IPS DF 6.9 (cell line): ENCODE measurements at places on chromosomes 7 and 10.

- no peak overlapping the region for H3K4me3 ChIP-seq
- DNase-seq, result no peak
- no peaks in the 10 kb centered on the region for H3K4me1 ChIP-seq
Measured at GRCh38 chr7:43782768-43783555, 24.5 kb downstream of the BLVRA start.

- no peaks in the 10 kb centered on the region for H3K27me3 ChIP-seq
- H3K36me3 ChIP-seq, result no peaks in the 10 kb centered on the region
- no peak overlapping the region for H3K27ac ChIP-seq
- DNase-seq, result no peak
Measured at GRCh38 chr7:93375603-93376002, 143.4 kb downstream of the VPS50 start.

DNA sequence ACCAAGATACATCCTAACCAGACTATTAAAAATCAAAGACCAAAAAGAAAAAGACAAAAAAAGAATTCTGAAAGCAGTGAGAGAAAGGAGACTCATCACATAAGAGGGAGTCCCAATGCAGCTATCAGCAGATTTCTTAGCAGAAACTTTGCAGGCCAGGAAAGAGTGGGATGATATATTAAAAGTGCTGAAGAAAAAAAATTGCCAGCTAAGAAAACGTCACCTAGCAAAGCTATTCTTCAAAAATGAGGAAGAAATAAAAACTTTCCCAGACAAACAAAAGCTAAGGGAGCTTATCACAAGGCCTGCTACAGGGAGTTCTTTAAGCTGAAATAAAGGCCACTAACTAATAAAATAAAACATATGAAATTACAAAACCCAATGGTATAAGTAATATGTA, 40.5 kb upstream of the CDK6 start:
- H3K4me3 ChIP-seq, result no peak overlapping the region
- no peak for DNase-seq
- no peaks in the 10 kb centered on the region for H3K4me1 ChIP-seq
- no peaks in the 10 kb centered on the region for H3K27me3 ChIP-seq

DNA sequence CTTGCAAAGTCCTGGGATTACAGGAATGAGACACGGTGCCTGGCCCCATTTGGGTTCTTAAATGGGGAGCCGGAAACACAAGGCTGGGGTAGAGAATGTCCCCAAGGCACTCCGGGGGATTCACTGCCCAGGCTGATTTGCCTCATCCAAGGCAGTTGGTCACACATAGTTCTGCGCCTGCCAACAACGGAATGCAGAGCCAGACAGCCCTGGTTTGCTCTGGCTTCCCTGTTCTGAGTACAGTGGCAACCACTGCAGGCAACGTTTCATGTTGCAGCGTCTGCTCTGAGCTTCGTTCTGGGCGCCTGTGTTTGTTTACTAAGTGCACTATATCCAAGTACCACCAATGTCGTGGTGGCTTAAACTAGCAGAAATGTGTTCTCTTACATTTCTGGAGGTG, 61.7 kb upstream of the C1QL3 start:
- no peaks in the 10 kb centered on the region for H3K4me1 ChIP-seq
- H3K36me3 ChIP-seq, result no peaks in the 10 kb centered on the region
- no peak for DNase-seq
- no peak overlapping the region for H3K27ac ChIP-seq

DNA sequence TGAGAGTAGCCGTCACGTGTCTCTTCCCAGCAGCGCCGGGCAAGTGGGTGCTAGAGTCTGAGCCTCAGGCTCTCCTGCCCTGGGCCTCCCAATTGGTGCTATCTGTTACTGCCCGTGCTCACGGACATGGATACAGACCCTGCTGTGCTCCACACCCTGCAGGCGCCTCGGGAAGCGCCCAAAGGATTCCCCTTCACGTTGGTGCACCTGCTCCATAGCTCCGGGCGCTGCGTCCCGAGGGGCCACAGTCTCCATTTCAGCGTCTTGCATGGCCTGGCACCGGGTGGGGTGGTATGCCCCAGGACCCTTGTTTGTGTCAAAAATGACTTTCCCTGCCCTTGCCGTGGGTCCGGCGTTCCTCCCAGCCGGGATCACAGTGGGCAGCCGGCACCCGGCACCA, 13.8 kb upstream of the ZNF212 start:
- H3K27me3 ChIP-seq, result no peaks in the 10 kb centered on the region
- H3K4me3 ChIP-seq, result no peak overlapping the region
- peaks cover 9% of the 10 kb centered on the region for H3K36me3 ChIP-seq
- DNase-seq, result no peak
- no peaks in the 10 kb centered on the region for H3K4me1 ChIP-seq

GRCh38 chr10:68109331-68109730, at the start of gene MYPN:
Gene MYPN (plus strand): TSS chr10:68109488. CDS start chr10:68121439, 11,951 bp downstream.
- no peak within 1 kb of the TSS for H3K4me3 ChIP-seq
- no peaks in the 10 kb centered on the region for H3K27me3 ChIP-seq
- H3K27ac ChIP-seq, result no peak within 1 kb of the TSS
- no peaks in the 10 kb centered on the region for H3K4me1 ChIP-seq

DNA sequence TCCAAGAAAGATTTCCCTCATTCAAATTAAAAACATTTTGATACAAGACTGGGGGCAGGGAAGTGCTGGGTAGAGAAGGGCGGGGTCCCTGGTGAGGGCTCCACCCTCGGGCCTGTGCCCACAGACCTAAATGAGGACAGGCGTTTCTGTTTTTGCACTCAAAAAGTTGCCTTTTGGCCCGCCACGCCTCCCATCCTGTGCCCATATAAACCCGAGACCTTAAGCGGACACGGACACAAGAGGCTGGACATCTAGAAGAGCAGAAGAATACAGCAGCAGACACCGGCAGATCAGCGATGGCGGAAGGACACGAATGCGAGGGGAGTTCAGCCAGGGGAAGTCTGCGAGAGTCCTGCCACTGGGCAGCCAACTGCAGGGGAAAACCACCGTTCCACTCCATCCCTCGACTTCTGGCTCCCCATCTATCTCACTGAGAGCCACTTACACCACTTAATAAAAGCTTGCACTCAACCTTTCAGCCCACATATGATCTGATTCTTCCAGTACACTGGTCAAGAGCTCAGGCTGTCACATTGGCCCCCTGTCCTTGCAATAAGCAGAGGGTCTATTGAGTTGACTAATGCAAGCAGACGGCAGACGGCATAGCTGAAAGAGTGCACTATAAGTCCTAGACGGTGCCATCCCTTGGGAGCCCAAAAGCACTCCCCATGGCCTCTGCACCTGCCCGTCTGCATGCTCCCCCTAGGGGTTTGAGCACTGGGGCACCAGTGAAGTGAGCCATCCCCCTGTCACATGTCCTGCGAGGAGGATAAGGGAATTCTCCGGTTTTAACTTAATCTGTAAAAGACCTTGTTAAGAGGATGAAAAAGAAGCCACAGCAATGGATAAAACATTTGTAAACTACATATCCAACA, 181.8 kb upstream of the PRSS1 start:
- no peak overlapping the region for H3K27ac ChIP-seq
- no peak for DNase-seq
- no peaks in the 10 kb centered on the region for H3K27me3 ChIP-seq
- H3K4me1 ChIP-seq, result no peaks in the 10 kb centered on the region
- H3K4me3 ChIP-seq, result no peak overlapping the region

- no peaks in the 10 kb centered on the region for H3K27me3 ChIP-seq
- no peak for DNase-seq
- H3K4me3 ChIP-seq, result no peak overlapping the region
- H3K4me1 ChIP-seq, result peaks cover 1% of the 10 kb centered on the region; the same call in 1 of the 2 replicates
- no peak overlapping the region for H3K27ac ChIP-seq
- H3K36me3 ChIP-seq, result peaks cover 2% of the 10 kb centered on the region
Measured at GRCh38 chr10:73866621-73867020, 7.7 kb downstream of the CAMK2G start.

DNA sequence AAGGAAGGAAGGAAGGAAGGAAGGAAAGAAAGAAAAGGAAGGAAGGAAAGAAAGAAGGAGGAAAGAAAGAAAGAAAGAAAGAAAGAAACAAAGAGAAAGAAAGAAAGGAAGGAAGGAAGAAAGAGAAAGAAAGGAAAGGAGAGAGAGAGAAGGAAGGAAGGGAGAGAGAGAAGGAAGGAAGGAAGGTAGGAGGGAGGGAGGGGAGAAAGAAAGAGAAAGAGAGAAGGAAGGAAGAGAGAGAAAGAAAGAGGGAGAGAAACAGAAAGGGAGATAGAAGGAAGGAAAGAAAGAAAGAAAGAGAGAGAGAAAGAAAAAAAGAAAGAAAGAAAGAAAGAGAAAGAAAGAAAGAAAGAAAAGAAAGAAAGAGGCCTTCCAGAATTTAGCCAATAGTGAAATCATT, 204.9 kb downstream of the DGKB start:
- no peak for DNase-seq
- H3K4me1 ChIP-seq, result no peaks in the 10 kb centered on the region
- no peaks in the 10 kb centered on the region for H3K27me3 ChIP-seq
- H3K27ac ChIP-seq, result no peak overlapping the region
- no peaks in the 10 kb centered on the region for H3K36me3 ChIP-seq
- no peak overlapping the region for H3K4me3 ChIP-seq

DNA sequence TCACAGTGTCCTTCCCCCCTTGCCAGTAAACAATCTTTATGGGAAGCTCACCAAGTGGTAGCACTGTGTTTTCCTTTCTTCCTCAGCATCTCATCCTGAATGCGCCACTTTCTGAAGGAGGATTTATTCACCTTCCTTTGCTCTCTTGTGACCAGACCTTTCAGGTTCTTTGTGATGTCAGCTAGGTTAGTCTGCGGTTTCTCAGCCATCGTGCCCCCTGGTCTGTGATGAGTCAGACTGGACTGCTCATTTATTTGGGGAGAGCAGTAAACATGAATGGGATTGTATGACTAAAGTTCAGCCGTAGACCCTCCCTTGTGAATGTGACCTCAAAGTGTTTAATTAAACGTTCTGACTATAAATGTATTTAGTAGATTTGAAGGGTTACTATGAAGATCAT, 235.1 kb upstream of the CELF2 start:
- H3K4me1 ChIP-seq, result no peaks in the 10 kb centered on the region; the same call in 1 of the 2 replicates
- no peak overlapping the region for H3K4me3 ChIP-seq
- no peaks in the 10 kb centered on the region for H3K36me3 ChIP-seq

DNA sequence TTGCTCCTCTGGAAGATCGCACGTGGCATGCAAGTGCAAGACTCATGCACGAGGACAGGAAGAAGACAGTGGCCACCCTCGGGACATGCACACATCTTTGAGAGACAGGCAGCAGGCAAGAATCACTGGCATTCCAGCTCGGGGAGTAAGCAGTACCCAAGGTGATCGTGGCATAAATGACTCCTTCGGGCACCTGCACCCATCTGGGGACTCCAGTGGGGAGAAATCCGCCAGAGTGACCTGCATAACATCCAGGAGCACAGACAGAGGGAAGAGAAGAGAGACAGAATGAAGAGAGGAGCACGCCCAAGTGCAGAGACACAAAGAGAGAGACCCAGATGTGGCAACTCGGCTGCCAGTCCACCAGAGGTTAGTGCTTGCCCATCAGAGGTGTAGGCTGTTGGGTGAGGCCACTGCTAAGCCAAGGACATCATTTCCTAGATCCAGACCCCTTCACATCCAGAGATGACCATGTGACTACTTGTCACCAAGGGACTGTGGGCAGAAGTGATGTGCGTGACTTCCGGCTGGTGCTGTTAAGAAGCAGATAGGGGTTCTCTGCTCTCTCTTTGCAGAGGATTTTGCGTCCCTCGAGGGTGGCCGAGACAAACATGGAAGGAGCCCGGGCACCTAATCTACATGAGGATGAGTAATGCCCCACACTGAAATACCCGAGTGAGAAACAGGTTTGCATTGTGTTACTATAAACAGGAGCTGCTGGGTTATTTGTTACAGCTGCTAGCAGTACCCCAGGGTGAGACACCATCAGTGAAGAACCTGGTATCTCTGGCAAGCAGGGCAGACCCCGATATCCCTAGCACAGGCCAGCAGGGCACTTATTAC, 80.6 kb downstream of the VWA2 start:
- H3K36me3 ChIP-seq, result no peaks in the 10 kb centered on the region
- H3K4me3 ChIP-seq, result no peak overlapping the region
- H3K4me1 ChIP-seq, result peaks cover 4% of the 10 kb centered on the region; the same call in 1 of the 2 replicates
- no peaks in the 10 kb centered on the region for H3K27me3 ChIP-seq
- no peak overlapping the region for H3K27ac ChIP-seq
- DNase-seq, result no peak

GRCh38 chr10:35079763-35080162, 10.4 kb downstream of the CUL2 start:
- H3K4me1 ChIP-seq, result no peaks in the 10 kb centered on the region
- no peak overlapping the region for H3K4me3 ChIP-seq
- DNase-seq, result no peak
- no peaks in the 10 kb centered on the region for H3K36me3 ChIP-seq

DNA sequence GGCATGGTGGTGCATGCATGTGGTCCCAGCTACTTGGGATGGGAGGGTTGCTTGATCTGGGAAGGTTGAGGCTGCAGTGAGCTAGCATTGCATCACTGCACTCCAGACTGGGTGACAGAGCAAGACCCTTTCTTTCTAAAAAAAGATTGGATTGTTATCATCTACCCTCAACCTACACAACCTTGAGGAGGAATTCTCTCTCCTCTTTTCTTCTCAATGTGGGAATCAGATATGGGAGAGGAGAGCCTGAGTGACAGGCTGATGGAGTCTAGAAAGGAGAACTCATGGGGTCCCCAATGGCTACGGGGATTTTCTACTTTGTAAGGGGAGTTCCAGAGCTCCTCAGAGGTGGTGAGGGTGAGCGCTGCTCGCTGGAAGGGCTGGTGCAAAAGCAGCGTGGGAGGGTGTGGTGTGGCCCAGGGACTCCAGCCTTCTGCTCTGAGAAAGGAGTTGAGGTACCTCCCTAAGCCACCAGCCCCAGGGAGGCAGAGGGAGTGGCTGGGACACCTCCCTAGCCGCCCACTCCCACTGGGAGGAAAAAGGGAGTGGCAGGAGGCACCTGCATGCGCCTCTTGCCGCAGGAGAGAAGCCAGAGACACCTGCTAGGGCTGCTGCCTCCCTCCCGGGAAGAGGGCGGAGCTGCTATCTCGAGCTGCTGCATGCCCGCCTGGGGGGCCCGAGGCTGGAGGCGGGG, 48.4 kb downstream of the GATA3 start:
- H3K4me3 ChIP-seq, result no peak overlapping the region
- H3K27ac ChIP-seq, result no peak overlapping the region
- H3K27me3 ChIP-seq, result no peaks in the 10 kb centered on the region
- no peaks in the 10 kb centered on the region for H3K36me3 ChIP-seq
- H3K4me1 ChIP-seq, result peaks cover 4% of the 10 kb centered on the region

- DNase-seq, result peak; percentile 52
- H3K36me3 ChIP-seq, result no peaks in the 10 kb centered on the region
- H3K27ac ChIP-seq, result no peak overlapping the region
Measured at GRCh38 chr7:132518102-132518838, 58.0 kb downstream of the PLXNA4 start.

DNA sequence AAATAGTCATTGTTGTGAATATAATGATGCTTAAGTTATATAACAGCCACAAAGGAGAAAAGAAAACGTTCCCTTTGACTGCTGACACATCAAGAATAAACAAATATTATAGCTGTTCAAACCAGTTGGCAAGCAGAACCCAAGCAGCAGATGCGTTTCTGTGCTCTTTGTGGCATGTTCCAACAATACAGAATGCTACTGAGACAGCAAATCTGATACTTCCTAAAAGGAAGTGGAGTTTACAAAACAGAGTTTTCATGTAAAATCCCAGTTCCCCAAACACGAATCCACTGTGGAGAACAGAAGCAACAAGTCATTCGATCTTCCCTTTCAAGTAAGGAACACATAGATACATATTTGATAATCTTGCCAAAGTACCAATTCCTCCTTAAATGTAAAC, 170.9 kb upstream of the ASAH2 start:
- no peak for DNase-seq
- H3K36me3 ChIP-seq, result no peaks in the 10 kb centered on the region
- H3K27ac ChIP-seq, result no peak overlapping the region
- no peaks in the 10 kb centered on the region for H3K27me3 ChIP-seq
- no peak overlapping the region for H3K4me3 ChIP-seq

- no peaks in the 10 kb centered on the region for H3K36me3 ChIP-seq
- no peak overlapping the region for H3K27ac ChIP-seq
- no peaks in the 10 kb centered on the region for H3K4me1 ChIP-seq
- no peaks in the 10 kb centered on the region for H3K27me3 ChIP-seq
- no peak overlapping the region for H3K4me3 ChIP-seq
- no peak for DNase-seq
Measured at GRCh38 chr7:84017651-84018050, 176.9 kb downstream of the SEMA3A start.
